ENCODE measurements at places on chromosomes 2 and 18. TPM values are rescaled to one million over a fixed set of nuclear protein-coding genes. Genes with fewer than 3 reads are reported as not detected.

VSNL1 gene
- 65.6 TPM for total RNA-seq

MGAT5 gene
- total RNA-seq = 23.6 TPM

LIPG gene
- total RNA-seq = 8.6 TPM

C2orf80 gene
- total RNA-seq = not detected

ZNF532 gene
- total RNA-seq = 28.3 TPM

KCNK3 gene
- total RNA-seq = 0.44 TPM
